ENCODE measurements at places on chromosomes 16 and 17.

DNA sequence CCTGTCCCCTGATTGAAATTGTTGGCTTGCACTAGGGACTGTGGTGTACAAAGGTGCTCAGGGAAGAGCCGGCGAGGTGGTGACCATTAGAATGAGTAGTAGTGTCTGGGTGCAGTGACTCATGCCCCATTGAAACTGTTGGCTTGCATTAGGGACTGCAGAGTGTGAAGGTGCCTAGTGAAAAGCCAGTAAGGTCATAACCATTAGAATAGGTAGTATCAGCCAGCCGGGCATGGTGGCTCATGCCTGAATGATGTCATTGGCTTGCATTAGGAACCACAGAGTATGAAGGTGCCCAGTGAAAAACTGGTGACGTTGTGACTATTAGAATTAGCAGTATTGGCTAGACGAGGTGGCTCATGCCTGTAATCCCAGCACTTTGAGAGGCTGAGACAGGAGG lies 78.9 kb downstream of the ABCC6 start:
- H3K36me3 ChIP-seq: peaks cover 8% of the 10 kb centered on the region
- H3K4me1 ChIP-seq: no peaks in the 10 kb centered on the region
- no peak for DNase-seq
- H3K4me3 ChIP-seq: no peak overlapping the region
- H3K27ac ChIP-seq: no peak overlapping the region

GRCh38 chr16:52816993-52817392 lies 235.7 kb downstream of the CHD9NB start:
- H3K27me3 ChIP-seq: no peaks in the 10 kb centered on the region
- no peaks in the 10 kb centered on the region for H3K36me3 ChIP-seq
- H3K4me3 ChIP-seq: no peak overlapping the region
- no peak overlapping the region for H3K27ac ChIP-seq

- H3K36me3 ChIP-seq: no peaks in the 10 kb centered on the region
- H3K27me3 ChIP-seq: no peaks in the 10 kb centered on the region
- no peak overlapping the region for H3K4me3 ChIP-seq
- peaks cover 51% of the 10 kb centered on the region for H3K4me1 ChIP-seq
- DNase-seq: no peak
- no peak overlapping the region for H3K27ac ChIP-seq
Measured at GRCh38 chr16:89332902-89333245, 115.4 kb downstream of the ZNF778 start.

DNA sequence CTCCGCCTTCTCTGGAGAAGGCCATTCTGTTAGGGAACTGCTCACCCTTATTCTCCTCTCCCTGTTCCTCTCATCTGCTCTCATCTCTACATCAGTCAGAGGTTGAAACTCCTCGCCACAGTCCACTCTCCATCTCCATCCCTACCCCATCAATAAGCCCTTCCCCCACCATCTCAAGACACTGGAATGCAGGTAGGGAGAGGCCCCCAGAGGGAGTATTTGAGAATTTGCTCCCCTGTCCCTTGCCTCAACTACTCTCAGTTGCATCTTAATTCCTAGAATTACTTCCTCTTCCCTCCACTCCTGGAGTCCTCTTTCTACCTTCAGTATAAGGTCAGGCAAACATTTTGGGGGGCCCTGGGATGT lies 2.0 kb upstream of the AATF start:
- no peak overlapping the region for H3K27ac ChIP-seq
- H3K4me1 ChIP-seq: peaks cover 32% of the 10 kb centered on the region

DNA sequence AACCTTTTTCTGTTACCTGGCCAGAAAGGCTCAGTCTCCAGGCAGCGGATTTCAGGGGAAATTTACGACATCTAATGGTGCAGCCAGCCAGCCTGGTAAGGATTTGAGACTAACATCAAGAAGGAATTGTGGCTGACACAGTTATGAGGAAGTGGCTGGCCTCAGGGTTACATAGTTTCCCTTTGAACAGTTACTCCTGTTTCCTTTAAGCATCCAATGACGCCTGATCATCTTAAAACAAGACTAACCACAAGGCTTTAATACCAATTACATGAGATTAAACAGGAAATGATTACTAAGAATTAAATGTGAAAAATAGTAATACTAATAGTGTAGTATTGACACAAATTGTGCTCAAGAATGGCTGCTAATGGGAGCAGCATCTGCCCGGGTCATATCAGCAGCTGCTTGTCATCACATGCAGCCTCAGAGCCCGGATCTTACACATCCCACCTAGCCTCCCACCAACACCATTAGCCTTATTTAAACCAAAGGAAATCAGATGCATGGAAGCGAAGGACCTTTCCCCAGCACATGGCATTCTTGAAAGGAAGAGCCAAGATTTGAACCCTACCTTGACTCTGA lies 431.8 kb downstream of the PMP22 start:
- no peak overlapping the region for H3K4me3 ChIP-seq
- H3K4me1 ChIP-seq: no peaks in the 10 kb centered on the region
- no peak overlapping the region for H3K27ac ChIP-seq
- no peaks in the 10 kb centered on the region for H3K36me3 ChIP-seq
- no peaks in the 10 kb centered on the region for H3K27me3 ChIP-seq

DNA sequence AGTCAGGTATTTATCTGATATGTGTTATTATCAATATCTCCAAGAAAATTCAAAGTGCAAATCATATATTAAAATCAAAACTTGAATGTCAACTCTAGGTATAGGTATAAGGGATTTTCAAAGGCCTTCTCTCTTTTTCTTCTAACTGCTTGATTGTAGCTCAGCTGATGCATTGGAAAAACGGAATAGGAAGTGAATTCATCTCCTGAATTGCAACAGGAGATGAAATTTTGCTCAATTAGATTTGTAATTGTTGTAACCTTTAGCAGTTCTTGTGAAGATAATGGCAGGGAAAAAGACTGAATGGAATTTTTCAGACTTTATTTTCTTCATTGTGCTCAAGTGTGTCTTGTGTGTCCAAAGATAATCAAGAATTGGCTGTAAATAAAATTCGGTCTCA lies 190.2 kb upstream of the KCNJ16 start:
- DNase-seq: no peak
- no peaks in the 10 kb centered on the region for H3K27me3 ChIP-seq
- no peak overlapping the region for H3K4me3 ChIP-seq
- H3K4me1 ChIP-seq: no peaks in the 10 kb centered on the region

GRCh38 chr17:80513892-80514291 lies 30.7 kb upstream of the RPTOR start:
- H3K27ac ChIP-seq: no peak overlapping the region
- H3K27me3 ChIP-seq: no peaks in the 10 kb centered on the region
- no peaks in the 10 kb centered on the region for H3K36me3 ChIP-seq
- DNase-seq: no peak

DNA sequence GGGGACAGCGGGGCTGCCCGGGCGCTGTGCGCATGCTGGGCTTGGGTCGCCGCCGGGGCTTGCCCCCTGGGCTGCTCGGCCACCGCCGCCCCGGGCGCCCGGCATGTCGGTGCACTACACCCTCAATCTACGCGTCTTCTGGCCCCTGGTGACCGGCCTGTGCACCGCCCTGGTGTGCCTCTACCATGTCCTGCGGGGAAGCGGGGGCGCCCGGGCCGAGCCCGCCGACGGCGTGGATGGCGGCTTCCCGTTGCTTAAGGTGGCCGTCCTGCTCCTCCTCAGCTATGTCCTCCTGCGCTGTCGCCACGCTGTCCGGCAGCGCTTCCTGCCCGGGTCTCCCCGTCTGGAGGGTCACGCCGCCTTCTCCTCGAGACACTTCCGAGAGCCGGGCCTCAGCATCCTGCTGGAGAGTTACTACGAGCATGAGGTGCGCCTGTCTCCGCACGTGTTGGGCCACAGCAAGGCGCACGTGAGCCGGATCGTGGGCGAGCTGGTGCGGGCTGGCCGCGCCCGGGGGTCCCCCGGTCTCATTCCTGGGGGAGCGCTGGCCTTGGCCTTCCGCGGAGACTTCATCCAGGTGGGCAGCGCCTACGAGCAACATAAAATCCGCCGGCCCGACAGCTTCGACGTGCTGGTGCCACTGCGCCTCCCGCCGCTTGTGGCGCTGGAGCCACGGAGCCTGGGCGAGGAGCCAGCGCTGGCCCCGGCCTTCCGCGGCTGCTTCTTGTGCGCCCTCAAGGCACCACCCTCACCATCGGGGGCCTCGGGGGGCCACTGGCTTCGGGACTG lies 789 bp downstream of the ITPRIPL2 start:
- no peaks in the 10 kb centered on the region for H3K27me3 ChIP-seq
- DNase-seq: peak; percentile 49
- no peak overlapping the region for H3K27ac ChIP-seq
- H3K36me3 ChIP-seq: no peaks in the 10 kb centered on the region
- no peak overlapping the region for H3K4me3 ChIP-seq

- DNase-seq: no peak
- H3K27me3 ChIP-seq: no peaks in the 10 kb centered on the region
- H3K4me1 ChIP-seq: no peaks in the 10 kb centered on the region
Measured at GRCh38 chr17:5780476-5780875, 196.2 kb upstream of the NLRP1 start.

DNA sequence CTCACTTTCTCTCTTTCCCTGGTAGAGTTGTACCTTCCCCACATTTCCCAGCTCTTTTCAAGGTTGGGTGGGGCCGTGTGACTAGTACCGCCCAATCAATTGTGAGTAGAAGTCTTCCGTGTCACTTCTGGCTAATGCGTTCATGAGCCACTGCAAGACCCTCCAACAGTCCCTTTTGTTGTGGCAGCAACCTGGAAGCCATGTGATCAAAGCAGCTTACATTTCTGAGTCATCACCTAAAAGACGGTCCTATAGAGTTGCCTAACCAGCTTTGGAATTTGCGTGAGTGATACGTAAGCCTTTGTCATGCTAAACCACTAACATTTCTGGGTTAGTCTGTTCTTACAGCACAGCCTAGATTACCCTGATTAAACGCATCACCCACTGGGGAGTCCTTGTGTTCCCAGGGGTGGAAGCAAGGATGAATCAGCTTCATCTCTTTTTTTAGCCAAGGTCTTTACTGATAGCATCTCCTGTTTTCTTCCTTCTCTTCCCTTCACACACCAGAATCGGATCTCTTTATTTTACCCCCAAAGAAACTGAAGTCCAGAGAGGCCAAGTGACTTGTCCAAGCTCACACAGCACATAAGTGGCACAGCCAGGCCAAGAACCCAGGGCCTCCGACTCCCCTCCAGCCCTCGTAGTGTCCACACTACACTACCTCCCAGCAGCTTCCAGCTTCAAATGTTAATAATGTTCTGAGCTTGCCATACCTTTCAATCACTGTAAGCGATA lies 366.3 kb upstream of the XYLT1 start:
- H3K4me3 ChIP-seq: no peak overlapping the region
- no peak overlapping the region for H3K27ac ChIP-seq
- no peaks in the 10 kb centered on the region for H3K27me3 ChIP-seq
- no peak for DNase-seq
- no peaks in the 10 kb centered on the region for H3K4me1 ChIP-seq
- no peaks in the 10 kb centered on the region for H3K36me3 ChIP-seq

DNA sequence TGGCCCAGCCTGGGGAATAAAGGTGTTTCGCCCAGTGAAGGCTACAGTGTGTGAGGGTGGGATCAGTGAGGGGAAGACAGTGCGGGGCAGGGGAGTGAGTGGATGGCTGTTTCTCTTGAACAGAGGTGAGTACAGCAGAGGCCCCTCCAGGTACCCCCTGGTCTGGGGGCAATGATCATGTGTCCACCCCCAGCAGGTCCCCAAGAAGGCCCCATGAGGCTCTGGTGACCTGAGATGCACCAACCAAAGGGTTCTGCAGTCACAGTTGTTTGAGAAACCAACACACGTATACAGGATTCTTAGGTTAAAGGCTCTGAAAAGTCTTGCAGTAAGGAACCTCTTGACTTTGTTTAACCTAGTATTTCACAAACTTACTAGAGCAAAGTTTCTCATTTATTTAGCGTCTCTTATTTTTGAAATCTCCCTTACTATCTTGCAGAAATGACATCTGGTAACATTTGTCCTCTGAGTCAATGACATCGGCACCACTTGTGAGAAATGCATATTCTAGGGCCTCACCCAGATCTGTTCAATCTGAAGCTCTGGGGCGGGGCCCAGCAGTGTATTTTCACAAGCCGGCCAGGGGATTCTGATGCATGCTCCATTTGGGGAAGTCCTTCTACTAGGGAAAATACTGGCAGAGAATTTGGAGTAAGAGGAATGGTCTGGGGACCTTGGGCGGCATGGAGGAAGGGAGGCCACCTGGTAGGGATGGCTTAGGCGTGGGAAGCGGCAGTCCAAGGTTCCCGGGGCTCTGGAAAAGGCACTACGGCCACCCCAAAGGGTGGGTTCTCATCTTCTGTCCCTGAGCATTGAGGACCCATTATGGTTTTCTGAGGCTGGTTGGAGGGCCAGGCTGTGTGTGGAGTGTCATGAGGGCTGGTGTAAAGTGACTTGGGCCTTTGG lies 217.3 kb downstream of the NTN1 start:
- H3K4me1 ChIP-seq: peaks cover 4% of the 10 kb centered on the region
- H3K36me3 ChIP-seq: no peaks in the 10 kb centered on the region
- no peak overlapping the region for H3K27ac ChIP-seq
- no peak for DNase-seq
- no peak overlapping the region for H3K4me3 ChIP-seq
- no peaks in the 10 kb centered on the region for H3K27me3 ChIP-seq

DNA sequence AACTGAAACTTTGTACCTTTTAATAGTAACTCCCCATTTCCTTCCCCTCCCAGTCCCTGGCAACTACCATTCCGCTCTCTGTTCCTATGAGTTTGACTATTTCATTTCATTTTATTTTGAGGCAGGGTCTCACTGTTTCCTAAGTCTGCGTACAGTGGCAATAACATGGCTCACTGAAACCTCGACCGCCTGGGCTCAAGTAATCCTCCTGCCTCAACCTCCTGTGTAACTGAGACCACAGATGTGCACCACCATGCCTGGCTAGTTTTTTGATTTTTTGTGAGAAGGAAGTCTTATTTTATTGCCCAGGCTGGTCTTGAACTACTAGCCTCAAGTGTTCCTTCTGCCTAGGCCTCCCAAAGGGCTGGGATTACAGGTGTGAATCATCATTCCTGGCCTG lies 808.1 kb downstream of the CDH11 start:
- DNase-seq: no peak
- H3K36me3 ChIP-seq: no peaks in the 10 kb centered on the region
- no peak overlapping the region for H3K27ac ChIP-seq
- H3K27me3 ChIP-seq: no peaks in the 10 kb centered on the region

- H3K27me3 ChIP-seq: no peaks in the 10 kb centered on the region
- no peak for DNase-seq
- no peak overlapping the region for H3K4me3 ChIP-seq
- no peaks in the 10 kb centered on the region for H3K36me3 ChIP-seq
- H3K27ac ChIP-seq: no peak overlapping the region
Measured at GRCh38 chr17:41186872-41187271, 2.2 kb upstream of the KRTAP4-1 start.

- H3K27me3 ChIP-seq: no peaks in the 10 kb centered on the region
- no peaks in the 10 kb centered on the region for H3K4me1 ChIP-seq
- no peak overlapping the region for H3K27ac ChIP-seq
- H3K36me3 ChIP-seq: no peaks in the 10 kb centered on the region
Measured at GRCh38 chr16:72884037-72884436, 163.9 kb downstream of the ZFHX3 start.

- DNase-seq: no peak
- H3K27me3 ChIP-seq: no peaks in the 10 kb centered on the region
- H3K4me1 ChIP-seq: no peaks in the 10 kb centered on the region
- H3K4me3 ChIP-seq: no peak overlapping the region
Measured at GRCh38 chr17:10306585-10306984, 66.2 kb downstream of the MYH13 start.

All from naive thymus-derived CD4-positive, alpha-beta T cell (primary cell).